ENCODE measurements at places on chromosomes 3 and 15.

GRCh38 chr3:65993134-65993900 lies 45.4 kb downstream of the MAGI1 start:
- H3K4me3 ChIP-seq, result no peak overlapping the region
- no peaks in the 10 kb centered on the region for H3K4me1 ChIP-seq
- H3K36me3 ChIP-seq, result no peaks in the 10 kb centered on the region
- H3K27me3 ChIP-seq, result no peaks in the 10 kb centered on the region
- no peak for DNase-seq

DNA sequence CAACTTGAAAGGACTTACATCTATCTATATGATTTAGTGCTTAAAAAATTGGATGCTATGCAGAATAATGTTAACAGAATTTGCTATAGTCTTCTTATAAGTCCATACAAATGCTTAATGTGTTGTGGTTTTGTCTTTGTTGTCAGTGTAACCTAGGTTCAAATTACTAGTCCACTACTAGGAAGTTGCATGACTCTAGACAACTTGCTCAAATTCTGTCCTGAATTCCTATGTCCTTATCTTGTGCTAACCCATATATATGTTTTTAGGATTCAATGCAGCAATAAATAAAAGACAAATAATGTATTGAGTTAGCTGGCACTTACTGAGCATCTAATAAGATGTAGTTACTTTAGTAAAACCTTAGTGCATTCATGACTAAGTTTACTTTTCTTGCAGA lies 276.5 kb upstream of the KCNMB2 start:
- no peaks in the 10 kb centered on the region for H3K36me3 ChIP-seq
- H3K4me3 ChIP-seq, result no peak overlapping the region
- no peak overlapping the region for H3K27ac ChIP-seq
- no peak for DNase-seq

- H3K36me3 ChIP-seq, result no peaks in the 10 kb centered on the region
- no peak overlapping the region for H3K4me3 ChIP-seq
- no peaks in the 10 kb centered on the region for H3K4me1 ChIP-seq
- H3K27ac ChIP-seq, result no peak overlapping the region
- no peak for DNase-seq
- no peaks in the 10 kb centered on the region for H3K27me3 ChIP-seq
Measured at GRCh38 chr3:182242489-182242942, 530.8 kb downstream of the SOX2 start.

DNA sequence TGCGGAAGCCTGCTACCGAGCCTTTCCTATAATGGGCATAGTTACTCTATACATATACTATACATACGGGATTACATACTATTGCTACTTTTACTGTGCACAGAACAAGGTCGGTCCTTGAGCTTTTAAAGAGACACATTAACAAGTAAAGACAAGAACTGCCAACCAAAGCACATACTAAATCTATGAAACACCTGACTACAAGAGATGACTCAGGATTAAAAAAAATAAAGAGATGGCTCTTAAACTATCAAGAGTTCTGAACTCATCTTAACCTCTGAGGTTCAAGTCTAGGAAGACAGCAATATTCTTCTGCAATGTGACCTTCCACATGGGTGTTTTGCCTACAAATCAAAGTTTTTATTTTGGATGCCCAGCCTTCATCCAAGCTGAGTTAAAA lies 106.8 kb downstream of the TNIK start:
- no peaks in the 10 kb centered on the region for H3K36me3 ChIP-seq
- H3K27ac ChIP-seq, result no peak overlapping the region
- H3K4me3 ChIP-seq, result no peak overlapping the region
- H3K4me1 ChIP-seq, result no peaks in the 10 kb centered on the region

DNA sequence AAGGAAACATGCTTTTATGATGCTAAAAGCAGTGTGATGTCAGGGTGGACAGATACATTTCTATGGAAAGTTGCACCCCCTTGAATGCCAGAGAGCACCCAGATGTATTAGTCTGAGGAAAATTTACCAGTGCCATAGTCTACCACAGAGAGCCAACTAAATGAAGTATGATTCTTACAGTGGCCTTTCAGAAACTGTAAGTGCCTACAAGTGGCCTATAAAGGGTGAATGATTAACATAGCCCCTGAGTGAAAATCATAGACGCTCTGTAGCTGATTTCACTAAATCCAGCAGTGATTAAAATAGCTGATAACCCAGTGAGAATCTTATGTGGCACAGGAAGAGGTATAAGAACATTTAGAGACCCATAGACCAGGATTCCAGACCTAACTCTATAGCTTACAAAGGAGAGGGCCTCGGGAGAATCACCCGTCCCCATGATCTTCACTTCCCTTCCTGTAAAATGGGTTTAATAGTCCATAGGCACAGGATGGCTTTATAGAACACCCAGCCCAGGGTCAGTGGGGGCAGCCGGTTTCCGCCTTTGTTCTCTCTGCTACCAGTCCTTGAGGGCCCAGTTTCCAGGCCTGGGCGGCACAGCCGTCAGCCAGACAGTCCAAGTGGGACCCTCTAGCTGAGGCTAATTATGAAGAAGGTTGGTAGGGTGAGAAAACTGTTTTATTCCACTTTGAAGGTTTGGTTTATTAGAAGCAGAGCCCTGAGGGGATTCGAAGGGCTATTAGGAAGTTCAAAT lies 35.5 kb upstream of the CACNA2D3 start:
- no peak overlapping the region for H3K27ac ChIP-seq
- H3K36me3 ChIP-seq, result no peaks in the 10 kb centered on the region
- no peaks in the 10 kb centered on the region for H3K4me1 ChIP-seq
- no peak for DNase-seq

GRCh38 chr3:111733154-111733553 lies 125.9 kb upstream of the PHLDB2 start:
- H3K27me3 ChIP-seq, result no peaks in the 10 kb centered on the region
- H3K4me1 ChIP-seq, result peaks cover 14% of the 10 kb centered on the region
- no peak overlapping the region for H3K4me3 ChIP-seq
- no peak for DNase-seq
- H3K27ac ChIP-seq, result no peak overlapping the region

DNA sequence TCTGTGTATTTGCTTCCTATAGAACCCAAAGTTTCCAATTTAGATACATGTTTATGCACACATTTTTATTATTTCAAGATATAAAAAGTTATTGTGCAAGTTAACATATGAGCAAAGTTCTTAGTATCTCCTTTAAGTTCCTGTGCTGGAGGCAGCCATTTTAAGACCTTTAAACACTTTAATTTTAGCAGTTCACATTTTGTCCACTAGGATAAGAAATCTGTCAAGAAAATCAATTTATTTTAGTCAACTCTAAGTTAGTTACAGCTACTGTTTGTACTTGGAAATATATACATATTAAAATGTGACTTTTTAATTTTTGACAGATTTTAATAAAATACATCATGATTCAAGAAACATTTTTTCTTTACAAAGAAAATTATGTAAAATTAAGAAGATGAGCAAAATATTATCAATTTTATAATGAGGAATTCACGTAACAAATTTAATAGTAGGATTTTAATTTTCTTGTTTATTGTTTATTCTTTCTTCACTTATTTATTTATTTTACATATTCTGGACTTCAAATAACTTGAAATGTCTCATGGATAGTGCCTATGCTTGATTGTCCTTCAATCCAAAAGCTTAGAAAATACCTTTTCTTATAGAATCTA lies 402.6 kb upstream of the GBE1 start:
- peak; percentile 53 for DNase-seq
- no peaks in the 10 kb centered on the region for H3K4me1 ChIP-seq
- H3K27me3 ChIP-seq, result no peaks in the 10 kb centered on the region

DNA sequence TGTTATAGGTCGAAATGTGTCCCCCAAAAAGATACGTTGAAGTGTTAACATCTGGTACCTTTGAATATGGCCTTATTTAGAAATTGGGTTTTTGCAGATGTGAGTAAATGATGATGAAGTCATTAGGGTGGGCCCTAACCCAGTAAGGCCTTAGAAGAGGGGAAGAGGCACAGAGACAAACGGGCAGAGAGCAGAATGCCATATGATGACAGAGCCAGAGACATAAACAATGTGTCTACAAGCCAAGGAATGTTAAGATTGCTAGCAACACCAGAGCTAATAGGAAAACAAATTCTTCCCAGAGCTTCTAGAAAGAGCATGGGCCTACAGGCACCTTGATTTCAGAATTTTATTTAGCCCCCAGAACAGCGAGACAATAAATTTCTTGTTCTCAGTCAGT lies 693.1 kb upstream of the NECTIN3 start:
- no peaks in the 10 kb centered on the region for H3K27me3 ChIP-seq
- H3K4me3 ChIP-seq, result no peak overlapping the region
- H3K27ac ChIP-seq, result no peak overlapping the region
- no peak for DNase-seq
- H3K4me1 ChIP-seq, result no peaks in the 10 kb centered on the region
- no peaks in the 10 kb centered on the region for H3K36me3 ChIP-seq

GRCh38 chr3:111607240-111607920 lies 12.2 kb upstream of the ZBED2 start:
- no peaks in the 10 kb centered on the region for H3K27me3 ChIP-seq
- no peak overlapping the region for H3K4me3 ChIP-seq
- no peaks in the 10 kb centered on the region for H3K36me3 ChIP-seq
- DNase-seq, result no peak

- peaks cover 4% of the 10 kb centered on the region for H3K36me3 ChIP-seq
- DNase-seq, result peak; percentile 58
Measured at GRCh38 chr15:73996939-73997338, 2.4 kb downstream of the PML start.

GRCh38 chr15:74265046-74265639 lies 29.0 kb downstream of the CCDC33 start:
- DNase-seq, result no peak
- peaks cover 96% of the 10 kb centered on the region for H3K27me3 ChIP-seq
- no peaks in the 10 kb centered on the region for H3K36me3 ChIP-seq
- H3K4me3 ChIP-seq, result no peak overlapping the region

Measured in MM.1S (cell line).